ENCODE measurements at places on chromosomes 16 and 17.

DNA sequence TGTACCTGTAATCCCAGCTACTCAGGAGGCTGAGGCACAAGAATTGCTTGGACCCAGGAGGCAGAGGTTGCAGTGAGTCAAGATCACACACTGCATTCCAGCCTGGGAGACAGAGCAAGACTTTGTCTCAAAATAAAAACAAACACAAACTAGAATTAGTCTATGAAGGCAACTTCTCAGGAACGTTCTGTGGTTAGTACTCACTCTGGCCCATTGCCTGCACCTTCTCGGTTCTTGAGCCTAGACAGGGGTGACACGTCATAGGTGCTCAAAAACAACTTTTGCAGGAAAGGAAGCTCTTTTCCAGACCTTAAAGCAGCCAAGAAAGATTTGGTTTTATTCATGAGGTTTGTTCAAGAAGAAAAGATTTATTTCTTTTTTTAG, 22.3 kb upstream of the CNOT1 start:
- H3K4me3 ChIP-seq: no peak overlapping the region
- H3K27me3 ChIP-seq: peaks cover 5% of the 10 kb centered on the region
- no peak overlapping the region for H3K27ac ChIP-seq
- no peaks in the 10 kb centered on the region for H3K36me3 ChIP-seq

DNA sequence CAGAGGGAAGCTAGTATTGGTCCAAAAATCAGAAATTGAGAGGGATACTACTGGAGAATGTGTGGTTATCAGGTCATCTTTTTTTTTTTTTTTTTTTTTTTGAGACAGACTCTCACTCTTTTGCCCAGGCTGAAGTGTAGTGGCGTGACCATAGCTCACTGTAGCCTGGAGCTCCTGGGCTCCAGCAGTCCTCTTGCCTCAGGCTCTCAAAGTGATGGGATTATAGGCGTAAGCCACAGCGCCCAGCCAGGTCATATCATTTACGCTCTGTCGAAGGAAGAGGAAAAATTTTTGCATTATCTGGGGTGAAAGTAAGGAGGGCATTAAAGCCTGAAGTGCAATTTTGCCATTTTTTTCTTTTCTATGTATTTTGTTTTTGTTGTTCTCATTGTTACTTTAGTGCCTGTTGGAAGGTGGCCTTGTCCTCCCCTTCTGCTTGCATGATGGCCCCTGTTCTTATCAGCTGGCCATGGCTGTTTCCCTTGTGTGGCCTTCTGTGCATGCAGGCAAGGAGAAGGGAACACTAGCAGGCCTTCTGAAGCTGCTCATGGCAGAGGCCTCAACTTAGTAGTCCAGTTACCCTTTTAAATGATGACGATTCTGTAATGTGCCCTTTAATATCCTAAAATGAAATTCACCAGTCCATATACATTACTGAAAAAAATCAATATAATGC, 118.3 kb downstream of the SPECC1 start:
- H3K4me1 ChIP-seq: no peaks in the 10 kb centered on the region
- H3K27me3 ChIP-seq: peaks cover 9% of the 10 kb centered on the region

GRCh38 chr17:4958102-4958501, 7.2 kb downstream of the ENO3 start:
- no peak for DNase-seq
- no peaks in the 10 kb centered on the region for H3K27me3 ChIP-seq
- H3K4me3 ChIP-seq: no peak overlapping the region
- peaks cover 26% of the 10 kb centered on the region for H3K36me3 ChIP-seq

DNA sequence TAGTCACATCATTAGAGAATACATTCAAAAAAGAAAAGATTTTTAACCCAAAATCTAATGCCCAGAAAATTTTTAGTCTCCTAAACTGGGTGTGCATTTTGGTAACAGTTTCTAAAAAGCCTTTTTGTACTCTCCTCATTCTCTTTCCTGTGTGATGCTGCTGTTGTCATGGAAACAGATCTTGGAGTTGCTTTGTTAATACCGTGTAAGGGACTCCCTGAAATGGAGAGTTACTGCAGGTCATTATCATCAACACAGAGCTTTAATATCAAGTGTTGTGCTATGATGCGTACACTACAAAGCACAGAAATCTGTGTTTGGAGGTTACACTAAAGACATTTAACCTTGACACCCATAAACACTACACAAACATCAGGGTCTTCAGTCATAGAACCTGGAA, 216.3 kb downstream of the PRKCA start:
- H3K36me3 ChIP-seq: peaks cover 33% of the 10 kb centered on the region
- H3K27me3 ChIP-seq: no peaks in the 10 kb centered on the region
- DNase-seq: no peak
- H3K4me1 ChIP-seq: peaks cover 46% of the 10 kb centered on the region

DNA sequence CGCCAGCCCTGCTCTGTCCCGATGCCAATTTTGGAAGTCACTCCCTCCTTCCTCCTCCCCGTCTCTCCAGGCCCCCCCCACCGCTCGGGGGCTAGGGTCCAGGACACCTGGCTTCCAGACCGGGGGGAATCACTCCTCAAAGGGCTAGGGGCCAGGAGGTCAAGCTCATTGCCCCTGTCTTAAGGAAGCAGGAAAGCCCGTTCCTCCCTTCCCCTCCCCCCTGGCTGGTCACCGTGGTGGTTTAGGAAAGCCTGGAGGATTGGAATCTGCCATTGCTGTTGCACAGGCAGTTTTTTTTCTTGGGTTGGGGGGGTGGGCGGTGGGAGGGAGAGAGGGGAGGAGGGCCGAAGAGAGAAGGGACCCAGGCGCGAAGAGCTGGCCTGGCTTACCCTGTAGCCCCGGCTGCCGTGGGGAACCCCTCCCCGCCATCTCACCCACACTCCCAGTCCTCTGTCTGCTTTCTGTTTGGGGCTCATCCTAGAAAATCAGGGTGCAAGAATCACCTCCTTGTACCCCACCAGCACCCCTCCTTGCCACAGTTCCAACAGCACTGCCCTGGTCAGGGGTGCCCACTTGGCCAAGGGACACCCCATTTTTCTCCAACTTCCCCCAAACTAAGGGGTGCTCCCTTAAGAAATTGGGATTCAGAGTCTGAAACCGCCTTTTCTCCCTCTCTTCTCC, 2.9 kb upstream of the BCL6B start:
- no peak overlapping the region for H3K4me3 ChIP-seq
- peaks cover 90% of the 10 kb centered on the region for H3K4me1 ChIP-seq
- no peak overlapping the region for H3K27ac ChIP-seq
- peaks cover 2% of the 10 kb centered on the region for H3K27me3 ChIP-seq

DNA sequence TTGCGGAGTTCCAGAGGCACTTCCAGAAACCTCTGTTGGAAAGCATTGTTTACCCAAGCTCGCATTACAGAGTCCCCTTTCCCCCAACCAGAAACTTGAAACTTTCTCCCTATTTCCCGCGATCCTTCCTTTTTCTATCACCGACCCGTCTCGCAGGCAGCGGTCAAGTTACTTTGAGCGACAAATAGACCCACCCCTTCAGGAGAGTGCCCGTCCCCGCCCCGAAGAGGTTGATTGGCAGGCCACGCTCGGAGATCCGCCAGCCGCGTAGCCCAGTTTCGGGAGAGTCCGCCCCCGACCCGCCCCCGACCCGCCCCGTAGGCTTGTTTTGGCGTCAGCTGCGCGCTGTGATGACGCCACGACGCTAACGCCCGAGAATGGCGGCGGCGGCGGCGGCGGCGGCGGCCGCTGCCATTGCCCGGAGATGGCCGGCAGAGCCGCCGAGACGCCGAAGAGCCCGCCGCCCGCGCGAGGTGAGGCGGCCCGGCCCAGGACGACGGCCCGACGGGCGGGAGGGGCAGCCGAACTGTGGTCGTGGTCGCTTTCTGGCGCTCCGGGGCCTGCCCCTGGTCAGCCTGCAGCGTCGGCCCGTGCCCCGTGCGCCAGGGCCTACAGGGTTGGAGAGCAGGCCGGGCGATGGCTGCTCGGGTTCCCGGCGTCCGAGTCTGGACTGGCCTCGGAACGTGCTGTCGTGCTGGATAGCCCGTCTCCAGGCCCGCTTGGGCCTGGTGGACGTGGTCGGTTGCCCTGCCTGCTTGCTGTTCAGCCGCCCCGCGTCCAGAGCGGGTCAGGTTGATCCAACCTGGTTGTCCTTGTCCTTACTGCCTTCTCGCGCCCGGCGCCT, at the start of gene PSKH1:
TSS of gene PSKH1 (plus strand) at position 356 of the 844 bp plus-strand sequence. CDS start 15,496 bp downstream, outside the sequence.
- H3K4me1 ChIP-seq: peaks cover 26% of the 10 kb centered on the region
- H3K27me3 ChIP-seq: no peaks in the 10 kb centered on the region
- peaks cover 3% of the 10 kb centered on the region for H3K36me3 ChIP-seq
- H3K4me3 ChIP-seq: peak within 1 kb of the TSS; percentile 97
- peak; percentile 96 for DNase-seq

GRCh38 chr17:60164697-60165096, 14.9 kb downstream of the CA4 start:
- no peak overlapping the region for H3K27ac ChIP-seq
- H3K27me3 ChIP-seq: peaks cover 5% of the 10 kb centered on the region
- no peaks in the 10 kb centered on the region for H3K36me3 ChIP-seq
- H3K4me3 ChIP-seq: no peak overlapping the region
- DNase-seq: no peak

DNA sequence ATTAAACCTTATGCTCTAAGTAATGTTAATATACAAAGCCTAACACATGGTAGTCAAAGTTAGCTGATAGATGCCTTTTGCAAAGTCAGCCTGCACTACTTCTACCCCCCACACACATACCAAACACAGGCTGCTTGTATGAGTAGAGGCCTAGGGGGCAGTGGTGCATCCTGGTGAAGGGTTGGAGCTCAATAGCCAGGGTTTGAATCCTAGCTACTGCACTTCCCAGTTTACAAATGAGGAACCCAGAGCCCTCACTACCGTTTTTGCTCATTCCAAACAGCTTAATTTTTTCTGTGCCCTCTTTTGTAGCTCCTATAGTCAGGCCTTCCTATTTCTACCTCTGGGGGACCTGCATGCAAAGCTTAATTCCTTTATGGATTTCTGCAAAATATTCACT, 18.9 kb upstream of the HYDIN start:
- H3K27ac ChIP-seq: no peak overlapping the region
- no peak for DNase-seq
- H3K27me3 ChIP-seq: no peaks in the 10 kb centered on the region
- H3K4me3 ChIP-seq: no peak overlapping the region

DNA sequence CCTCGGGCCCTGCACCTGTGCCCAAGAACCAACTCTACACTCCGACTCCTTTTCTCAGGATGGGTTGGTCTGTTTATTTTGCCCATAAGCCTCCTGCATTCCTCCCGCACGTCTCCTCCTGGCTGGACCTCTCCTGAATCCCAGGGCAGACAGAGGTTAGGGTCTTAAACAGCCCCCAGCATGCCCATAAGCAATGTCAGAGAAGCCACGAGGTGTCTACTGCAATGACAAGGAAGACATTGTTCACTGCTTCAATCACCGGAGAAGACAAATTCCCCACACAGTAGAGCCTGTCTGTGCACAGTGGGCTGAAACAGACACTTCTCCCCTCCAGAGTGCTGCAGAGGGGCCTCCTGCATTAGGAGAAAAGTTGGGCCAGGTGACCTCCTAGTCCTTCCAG, 230.6 kb upstream of the RPL38 start:
- DNase-seq: no peak
- H3K36me3 ChIP-seq: no peaks in the 10 kb centered on the region
- H3K27me3 ChIP-seq: peaks cover 8% of the 10 kb centered on the region

DNA sequence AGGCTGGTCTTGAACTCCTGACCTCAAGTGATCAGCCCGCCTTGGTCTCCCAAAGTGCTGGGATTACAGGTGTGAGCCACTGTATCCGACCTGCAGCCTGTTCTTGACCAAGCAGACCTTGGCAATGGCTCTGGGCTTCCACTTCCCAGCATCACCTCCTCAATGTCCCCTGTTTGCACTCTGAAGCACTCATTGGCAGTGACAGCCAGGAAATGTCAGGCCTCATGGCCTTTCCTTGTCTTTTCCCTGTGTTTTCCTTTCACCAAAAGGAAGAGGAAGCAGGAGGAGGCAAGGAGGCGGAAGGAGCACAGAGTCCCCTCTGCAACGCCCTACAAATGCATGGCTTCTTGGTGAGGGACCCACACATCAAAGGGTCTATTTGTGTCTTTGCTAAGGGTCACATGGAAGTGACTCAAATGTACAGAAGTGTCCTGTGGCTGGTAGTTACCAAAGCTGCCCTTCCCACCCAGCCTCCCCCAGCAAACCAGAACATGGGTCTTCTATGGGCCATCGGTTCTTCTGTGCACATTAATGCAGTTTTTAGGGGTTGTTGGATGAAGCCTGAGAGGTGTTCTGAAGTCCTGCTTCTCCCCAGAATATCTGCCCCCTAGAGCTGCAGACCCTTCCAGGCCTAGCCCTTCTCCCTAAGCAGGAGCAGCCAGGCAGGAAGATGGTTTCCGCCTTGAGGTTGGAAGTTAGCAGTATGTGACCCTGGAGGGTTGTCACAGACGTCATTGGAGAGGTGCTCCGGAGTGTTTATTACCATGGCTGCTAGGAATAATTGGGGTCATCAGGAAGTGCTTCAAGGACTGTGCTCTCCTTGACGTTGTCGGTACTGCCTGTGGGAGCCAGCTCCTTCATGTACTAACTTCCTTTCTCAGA, 60.8 kb downstream of the WIPI1 start:
- H3K27me3 ChIP-seq: no peaks in the 10 kb centered on the region
- H3K27ac ChIP-seq: peak overlapping the region; percentile 60
- H3K4me3 ChIP-seq: no peak overlapping the region
- H3K36me3 ChIP-seq: peaks cover 16% of the 10 kb centered on the region

- no peak for DNase-seq
- no peak overlapping the region for H3K27ac ChIP-seq
- H3K27me3 ChIP-seq: peaks cover 50% of the 10 kb centered on the region
- peaks cover 13% of the 10 kb centered on the region for H3K4me1 ChIP-seq
- peaks cover 9% of the 10 kb centered on the region for H3K36me3 ChIP-seq
- no peak overlapping the region for H3K4me3 ChIP-seq
These were observed 6.7 kb downstream of the CBX8 start for GRCh38 chr17:79789943-79790804.

GRCh38 chr17:77388384-77389306, 247.9 kb downstream of the SEC14L1 start:
- peak overlapping the region; percentile 95 for H3K27ac ChIP-seq
- no peak for DNase-seq
- H3K4me1 ChIP-seq: peaks cover 90% of the 10 kb centered on the region

DNA sequence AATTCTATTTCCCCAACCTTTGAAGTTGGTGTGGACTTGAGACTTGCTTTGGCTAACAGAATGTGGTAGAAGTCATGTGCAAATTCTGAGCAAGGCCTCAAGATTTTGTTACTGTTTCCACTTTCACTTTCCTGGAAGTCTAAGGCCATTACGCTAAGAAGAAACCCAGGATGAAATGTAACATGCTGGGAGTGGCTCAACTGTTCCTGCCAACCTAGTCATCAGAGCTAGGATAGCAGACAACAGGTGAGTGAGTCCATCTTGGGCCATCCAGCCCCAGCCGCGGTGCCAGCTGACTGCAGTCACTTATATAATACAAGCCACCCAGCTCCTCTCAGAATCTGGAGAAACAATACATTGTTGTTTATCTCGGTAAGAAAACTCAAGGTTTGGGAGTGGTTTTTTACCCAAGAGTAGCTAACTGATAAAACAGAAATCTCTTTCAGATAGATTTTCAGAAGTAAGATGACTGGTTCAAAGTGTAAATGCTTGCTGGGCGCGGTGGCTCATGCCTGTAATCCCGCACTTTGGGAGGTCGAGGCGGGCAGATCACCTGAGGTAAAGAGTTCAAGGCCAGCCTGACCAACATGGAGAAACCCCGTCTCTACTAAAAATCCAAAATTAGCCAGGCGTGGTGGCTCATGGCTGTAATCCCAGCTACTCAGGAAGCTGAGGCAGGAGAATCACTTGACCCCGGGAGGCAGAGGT, 10.7 kb upstream of the STX4 start:
- peaks cover 13% of the 10 kb centered on the region for H3K4me1 ChIP-seq
- H3K36me3 ChIP-seq: no peaks in the 10 kb centered on the region
- no peak for DNase-seq
- H3K4me3 ChIP-seq: no peak overlapping the region

- H3K27ac ChIP-seq: no peak overlapping the region
- H3K27me3 ChIP-seq: peaks cover 30% of the 10 kb centered on the region
- H3K4me1 ChIP-seq: peaks cover 59% of the 10 kb centered on the region
- no peaks in the 10 kb centered on the region for H3K36me3 ChIP-seq
- DNase-seq: no peak
These were observed 74.2 kb upstream of the MED9 start for GRCh38 chr17:17402558-17402957.
